ENCODE measurements at places on chromosomes 5 and 9. TPM values are rescaled to one million over a fixed set of nuclear protein-coding genes. Genes with fewer than 3 reads are reported as not detected.

ZDHHC11B gene
- total RNA-seq = 18.8 TPM

C9orf153 gene
- 0.22 TPM for total RNA-seq

TNC gene
- 1.1 TPM for total RNA-seq

DNA sequence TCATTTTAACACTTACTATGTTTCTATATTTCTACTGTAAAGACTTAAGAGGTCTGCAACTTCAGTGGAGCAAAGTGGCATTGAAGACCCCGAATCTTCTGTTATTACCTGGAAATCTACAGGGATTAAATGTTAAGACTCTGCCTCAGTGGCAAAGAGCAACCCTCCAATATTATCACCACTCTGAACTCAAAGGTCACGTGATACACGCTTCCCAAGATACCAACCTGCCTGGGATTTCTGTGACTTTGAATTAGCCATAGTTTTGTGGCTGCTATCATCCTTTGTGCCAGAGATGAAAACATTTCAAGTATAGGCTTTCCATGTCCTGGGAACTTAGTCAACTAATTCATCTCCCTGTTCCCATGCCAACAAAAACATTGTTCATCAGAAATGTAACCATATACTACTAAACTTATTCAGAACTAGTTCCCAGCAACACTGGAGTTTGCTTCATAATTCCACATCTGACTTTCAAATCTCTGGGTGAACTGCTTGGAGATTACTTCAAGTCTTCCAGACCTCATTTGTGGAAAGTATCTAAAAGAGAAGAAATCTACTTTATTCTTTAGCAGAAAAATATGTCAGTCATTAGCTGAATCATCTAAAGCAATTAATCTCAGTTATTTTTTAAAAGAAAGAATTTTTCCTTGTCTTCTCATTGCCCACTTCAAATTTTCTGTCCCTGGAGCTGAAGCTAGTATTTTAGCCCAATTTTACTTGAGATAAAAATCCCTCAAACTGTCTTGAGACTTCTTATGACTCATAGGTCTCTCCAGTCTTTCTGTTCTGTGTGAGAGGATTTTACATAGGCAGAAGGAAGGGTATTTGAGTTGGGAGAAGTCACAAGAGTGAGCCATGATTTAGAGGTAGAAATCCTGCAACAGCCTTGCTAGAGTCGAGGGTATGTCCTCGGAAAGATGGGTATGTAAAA, 83.0 kb downstream of the ZNF462 start:
- DNase-seq = no peak

- DNase-seq = no peak
Measured at GRCh38 chr5:105905392-105905791, 1765.3 kb downstream of the EFNA5 start.

DNA sequence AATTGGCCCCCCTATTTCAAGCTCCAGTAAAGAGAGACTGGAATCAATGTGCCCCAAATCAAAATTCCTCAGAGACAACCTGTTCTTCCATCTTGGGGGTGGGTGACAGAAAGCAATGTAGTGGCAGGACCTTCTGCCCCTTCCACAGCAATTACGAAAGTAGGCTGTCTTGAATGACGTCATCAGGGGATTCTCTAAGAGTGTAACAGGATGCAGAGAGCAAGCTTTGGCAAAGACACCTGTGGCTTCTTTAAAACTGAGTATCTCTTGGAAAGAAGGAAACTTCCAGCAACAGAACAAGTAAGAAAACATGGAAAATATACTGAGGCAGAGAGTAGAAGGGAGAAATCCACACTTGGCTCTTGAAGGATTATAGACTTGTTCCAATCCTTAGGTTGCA, 247.6 kb upstream of the PDE4D start:
- DNase-seq = no peak

- DNase-seq = no peak
Measured at GRCh38 chr9:74066605-74067004, 430.5 kb upstream of the RORB start.

DNA sequence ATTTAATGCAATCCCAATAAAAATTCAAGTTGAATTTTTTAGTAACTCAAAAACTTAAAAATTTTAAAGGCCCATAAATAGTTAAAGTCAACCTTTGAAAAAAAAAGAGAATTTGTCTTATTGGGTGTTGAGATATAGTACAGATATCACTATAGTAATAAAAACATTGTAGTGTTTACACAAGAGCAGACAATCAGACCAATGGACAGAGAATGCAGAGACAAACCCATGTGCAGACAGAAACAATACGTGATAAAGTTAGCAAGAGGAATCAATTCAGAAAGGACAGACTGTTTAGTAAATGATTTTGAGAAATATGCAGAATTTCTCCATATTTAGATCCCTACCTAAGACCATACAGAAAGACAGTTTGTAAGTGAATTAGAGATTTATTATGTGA, 33.9 kb downstream of the GOLGA1 start:
- DNase-seq = no peak

DNA sequence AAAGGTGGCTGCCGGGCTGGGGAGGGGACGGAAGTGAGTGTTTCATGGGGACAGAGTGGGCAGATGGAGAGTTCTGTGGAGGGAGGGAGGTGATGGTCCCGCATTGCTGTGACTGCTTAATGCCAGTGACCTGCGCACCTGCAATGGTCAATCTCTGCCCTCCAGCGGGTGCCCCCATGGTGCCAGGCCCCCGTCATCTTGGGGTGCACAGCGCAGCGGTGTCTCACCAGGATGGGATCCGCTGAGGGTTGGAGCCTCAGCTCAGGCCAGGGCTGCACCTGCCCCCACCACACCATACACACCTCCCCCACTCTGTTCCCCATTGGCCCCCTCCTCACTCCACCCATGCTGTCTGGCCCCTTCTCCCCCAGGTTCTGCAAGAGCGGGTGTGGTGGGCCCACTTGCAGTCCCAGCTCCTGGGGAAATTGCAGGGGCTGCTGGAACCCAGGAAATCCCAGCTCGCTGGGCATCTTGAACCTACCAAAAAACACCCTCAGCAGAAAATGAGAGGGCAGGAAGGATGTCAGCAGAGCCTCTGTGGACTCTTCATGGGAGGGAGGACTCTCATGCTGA, 12.1 kb upstream of the CAMSAP1 start:
- no peak for DNase-seq

CNTFR gene
- total RNA-seq = 7.8 TPM

DNA sequence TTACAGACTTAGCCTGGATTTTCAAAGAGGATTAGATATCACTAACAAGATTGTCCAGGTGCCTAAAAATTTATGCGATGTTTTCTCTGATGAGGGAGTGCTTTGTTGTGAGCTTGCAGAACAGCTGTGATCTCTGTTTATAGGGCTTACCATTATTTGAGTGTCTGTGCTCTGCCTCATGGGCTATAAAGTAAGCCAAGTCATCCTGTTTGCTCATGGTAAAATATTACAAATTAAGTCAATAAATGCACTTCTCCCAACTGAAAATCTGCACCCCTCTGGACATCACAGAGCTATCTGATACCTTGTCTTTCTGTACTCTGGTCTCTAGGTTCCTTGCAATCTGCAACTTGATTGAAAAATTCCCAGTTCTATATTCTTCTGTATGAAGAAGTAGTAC, 293.4 kb upstream of the ACTBL2 start:
- no peak for DNase-seq

DNA sequence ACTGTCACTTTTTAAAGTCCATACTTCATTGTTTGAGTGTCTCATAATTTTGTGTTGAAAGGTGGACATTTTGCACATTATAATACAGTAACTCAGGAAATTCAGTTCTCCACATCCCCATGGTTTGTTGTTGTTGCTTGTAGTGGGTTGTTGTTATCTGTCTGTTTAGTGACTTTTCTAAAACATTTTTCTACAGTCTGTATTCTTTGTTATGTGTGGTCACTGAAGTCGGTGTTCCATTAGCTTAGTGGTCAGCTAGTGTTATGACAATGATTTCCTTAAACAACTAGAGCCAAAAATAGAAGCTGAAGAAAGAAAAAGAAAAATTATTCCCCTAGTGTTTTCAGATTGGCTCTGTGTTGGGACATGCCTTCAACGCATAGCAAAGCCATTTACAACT, 5.6 kb upstream of the IL33 start:
- no peak for DNase-seq

DNA sequence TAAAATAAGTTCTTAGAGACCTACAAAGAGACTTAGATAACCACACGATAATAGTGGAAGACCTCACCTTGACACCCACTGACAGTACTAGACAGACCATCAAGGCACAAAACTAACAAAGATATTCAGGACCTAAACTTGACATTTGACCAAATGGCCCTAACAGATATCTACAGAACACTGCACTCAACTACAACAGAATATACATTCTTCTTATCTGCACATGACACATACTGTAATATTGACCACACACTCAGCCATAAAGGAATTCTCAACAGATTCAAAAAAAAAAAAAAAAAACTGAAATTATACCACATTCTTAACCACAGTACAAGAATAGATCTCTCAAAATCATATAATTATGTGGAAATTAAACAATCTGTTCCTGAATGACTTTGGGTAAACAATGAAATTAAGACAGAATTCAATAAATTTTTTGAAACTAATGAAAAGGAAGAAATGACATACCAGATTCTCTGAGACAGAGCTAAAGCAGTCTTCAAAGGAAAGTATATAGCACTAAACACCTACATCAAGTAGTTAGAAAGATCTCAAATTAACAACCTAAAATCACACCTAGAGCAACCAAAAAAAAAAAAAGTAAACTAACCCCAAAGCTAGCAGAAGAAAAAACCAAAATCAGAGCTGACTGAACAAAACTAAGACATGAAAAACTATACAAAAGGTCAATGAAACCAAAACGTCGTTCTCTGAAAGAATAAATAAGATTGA, 362.3 kb upstream of the POU5F2 start:
- no peak for DNase-seq

DNA sequence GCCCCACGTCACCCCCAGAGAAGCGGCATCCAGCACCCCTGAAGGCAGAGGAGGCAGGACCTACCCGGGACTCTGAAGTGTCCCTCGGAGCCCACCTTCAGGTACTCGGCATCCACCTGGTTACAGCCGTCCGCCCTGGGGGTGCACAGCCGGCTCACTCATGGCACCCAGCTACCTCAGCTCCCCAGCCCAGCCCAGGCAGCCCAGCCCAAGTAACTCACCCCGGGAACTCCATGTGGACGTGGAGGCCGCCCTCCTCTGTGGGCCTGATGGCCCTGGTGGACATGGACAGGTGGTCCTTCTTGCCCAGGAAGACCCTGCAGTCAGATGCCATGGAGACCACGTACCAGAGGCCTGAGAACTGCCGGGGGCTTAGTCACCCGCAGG, 676 bp downstream of the LCN15 start:
- no peak for DNase-seq

DNA sequence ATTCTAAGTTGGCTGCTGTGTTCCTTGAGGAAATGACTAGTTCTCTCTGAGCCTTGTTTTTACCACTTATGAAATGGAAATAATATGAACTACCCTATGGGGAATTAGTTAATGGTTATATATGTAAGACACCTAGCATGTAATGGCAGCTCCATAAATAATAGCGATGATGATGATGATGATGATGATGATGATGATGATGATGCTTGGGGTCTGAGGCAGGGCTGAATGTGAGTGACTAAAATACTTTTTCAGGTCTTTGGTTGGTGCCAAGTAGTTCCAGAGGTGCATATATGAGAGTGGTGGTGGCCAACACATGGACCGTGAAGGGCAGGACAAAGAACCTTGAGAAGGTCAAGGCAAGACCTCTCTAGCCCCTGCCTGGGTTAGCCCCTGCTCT, 123.3 kb upstream of the PANK3 start:
- DNase-seq = no peak

- DNase-seq = no peak
Measured at GRCh38 chr9:96241391-96241809, 60.6 kb downstream of the HSD17B3 start.

DNA sequence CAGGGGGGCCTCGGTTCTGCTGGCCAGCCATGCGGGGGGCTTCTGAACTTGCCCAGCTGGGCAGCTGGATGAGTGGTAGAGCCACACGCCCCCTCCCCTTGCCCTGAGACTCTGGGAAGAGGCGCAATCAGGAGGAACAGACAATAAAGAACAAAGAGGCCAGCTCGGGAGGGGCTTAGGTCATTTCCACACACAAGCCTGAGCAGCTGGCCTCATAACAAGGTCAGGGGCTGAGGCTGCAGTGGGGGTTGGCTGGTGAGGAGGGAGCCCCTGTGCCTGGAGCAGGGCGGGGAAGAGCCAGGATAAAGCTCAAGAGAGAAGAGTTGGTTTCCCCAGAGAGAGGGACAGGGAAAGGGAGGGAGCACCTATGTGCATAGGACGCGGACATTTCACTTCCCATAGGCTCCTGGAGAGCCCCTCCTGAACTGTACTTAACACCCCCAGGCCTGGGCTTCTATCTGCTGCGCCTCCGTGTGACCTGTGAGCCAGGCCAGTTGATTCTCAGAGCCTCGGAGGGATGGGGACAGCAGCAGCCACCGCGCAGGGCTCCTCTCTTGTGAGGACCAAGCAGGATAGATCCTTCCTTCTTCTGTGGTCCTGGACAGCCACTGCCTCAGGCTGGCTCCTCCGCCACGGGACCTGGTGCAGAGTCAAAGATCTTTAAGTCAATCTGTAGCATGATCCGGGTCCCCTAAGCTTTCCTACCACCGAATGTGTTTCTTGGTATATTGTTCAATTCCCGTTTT, 75.3 kb upstream of the GGTA1 start:
- no peak for DNase-seq

FOXI1 gene
- not detected for total RNA-seq

FOXD4L3 gene
- not detected for total RNA-seq

DNA sequence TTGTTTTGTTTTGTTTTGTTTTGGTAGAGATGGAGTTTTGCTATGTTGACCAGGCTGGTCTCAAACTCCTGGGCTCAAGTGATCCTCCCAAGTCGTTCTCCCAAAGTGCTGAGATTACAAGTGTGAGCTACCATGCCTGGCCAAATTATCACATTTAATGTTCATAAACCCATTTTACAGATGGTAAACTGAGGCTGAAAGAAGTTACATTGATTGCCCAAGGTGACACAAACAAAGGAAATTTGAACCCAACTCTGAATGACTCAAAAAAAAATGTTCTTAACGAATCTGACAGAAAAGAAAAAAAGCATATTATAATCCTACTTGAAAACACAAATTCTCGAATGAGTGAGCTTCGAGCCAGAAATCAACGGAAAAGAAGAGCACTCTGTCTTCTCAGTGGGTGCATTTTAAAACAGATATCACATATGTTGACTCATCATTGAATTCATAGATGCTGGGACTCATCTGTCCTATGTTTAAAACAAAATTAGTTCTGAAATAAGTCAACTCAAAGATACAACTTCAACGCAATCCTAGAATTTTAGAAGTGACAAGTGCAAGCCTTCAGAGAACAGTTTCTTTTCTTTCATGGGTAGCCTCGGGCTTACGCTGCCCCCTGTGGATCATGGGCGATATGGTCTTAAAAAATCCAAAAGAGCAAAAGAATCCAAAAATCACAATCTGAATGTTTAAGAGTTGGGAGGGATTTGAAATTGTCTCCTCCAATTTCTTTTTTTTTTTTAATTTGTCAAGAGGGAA, 28.4 kb downstream of the TIMD4 start:
- peak; percentile 44 for DNase-seq

GRCh38 chr5:169173372-169173771, 127.6 kb downstream of the SLIT3 start:
- no peak for DNase-seq

PRRX2 gene
- 0.89 TPM for total RNA-seq

GRCh38 chr5:33833237-33833575, 58.6 kb downstream of the ADAMTS12 start:
- no peak for DNase-seq

GRCh38 chr5:152404494-152404893, 585 bp downstream of the NMUR2 start:
- DNase-seq = no peak
